Caudate nucleus (tissue), 63 donors: ENCODE measurements at places on chromosomes 5 and 9.

- no peak for DNase-seq
Measured at GRCh38 chr9:101738566-101739183, at the start of gene GRIN3A. TSS of gene GRIN3A (minus strand) at chr9:101738647. CDS start at chr9:101737979, 668 bp downstream.

- no peak for DNase-seq
Measured at GRCh38 chr9:31302620-31303418, 1081.6 kb upstream of the ACO1 start.

DNA sequence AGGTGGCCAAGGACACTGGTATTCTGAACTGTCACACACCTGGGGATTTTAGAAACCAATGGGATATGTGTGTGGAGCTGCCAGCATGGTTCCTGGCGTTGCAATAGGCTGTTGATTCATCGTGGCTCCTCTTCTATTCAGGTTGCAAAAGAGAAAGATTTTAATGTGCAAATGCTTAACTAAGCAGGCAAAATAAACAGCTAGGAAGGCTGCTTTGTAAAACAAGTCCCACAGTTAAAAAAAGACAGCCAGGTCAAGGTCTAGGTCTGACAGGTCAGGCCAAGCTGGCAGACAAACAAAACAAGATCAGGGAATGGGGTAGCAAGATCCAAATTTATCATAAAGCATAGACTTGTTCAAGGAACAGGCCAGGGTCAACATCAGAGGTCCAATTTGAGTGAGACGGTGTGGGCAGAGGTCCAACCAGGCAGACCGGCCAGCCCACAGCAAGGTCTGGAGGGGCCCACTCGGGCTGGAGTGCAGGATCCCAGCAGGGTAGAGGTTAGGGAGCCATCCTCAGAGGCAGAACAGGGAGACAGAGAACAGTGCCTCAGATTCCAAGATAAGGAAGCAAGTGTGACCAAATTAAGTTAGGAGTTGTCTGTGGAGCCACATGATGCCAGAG lies 45.6 kb downstream of the SUB1 start:
- DNase-seq = no peak

DNA sequence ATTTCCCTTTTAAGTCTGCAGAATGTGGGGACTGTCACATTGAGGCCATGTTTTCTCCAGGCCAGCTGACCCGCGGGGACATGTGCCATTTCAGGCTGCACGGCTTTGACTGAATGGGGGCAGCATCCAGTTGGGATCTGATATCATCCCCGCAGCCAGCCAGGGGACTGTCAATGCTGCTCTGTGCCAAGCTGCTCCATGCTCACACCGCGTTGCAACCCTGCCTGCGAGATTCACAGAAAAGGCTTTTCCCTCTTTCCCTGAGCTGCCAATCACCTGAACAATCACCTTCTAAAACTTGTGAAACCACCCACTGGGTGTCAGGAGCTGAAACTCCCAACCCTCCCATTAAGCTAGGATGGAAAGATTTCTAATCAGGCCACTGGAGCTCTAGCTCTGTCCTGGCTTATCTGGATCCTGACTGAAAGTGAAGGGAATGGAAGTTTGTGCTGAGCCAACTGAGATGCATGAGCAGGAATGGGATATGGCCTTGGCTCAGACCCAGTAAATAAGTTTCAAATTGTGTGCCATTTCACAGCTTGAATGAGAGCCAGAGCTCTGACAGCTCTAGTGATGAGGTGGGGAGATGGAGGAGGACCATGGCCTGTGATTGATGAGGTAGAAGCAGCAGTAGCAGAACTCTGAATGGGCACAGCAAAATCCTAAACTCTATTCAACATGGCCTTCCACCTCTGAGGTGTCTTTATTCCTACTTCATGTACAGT lies 34.5 kb upstream of the ZNF366 start:
- DNase-seq = no peak

DNA sequence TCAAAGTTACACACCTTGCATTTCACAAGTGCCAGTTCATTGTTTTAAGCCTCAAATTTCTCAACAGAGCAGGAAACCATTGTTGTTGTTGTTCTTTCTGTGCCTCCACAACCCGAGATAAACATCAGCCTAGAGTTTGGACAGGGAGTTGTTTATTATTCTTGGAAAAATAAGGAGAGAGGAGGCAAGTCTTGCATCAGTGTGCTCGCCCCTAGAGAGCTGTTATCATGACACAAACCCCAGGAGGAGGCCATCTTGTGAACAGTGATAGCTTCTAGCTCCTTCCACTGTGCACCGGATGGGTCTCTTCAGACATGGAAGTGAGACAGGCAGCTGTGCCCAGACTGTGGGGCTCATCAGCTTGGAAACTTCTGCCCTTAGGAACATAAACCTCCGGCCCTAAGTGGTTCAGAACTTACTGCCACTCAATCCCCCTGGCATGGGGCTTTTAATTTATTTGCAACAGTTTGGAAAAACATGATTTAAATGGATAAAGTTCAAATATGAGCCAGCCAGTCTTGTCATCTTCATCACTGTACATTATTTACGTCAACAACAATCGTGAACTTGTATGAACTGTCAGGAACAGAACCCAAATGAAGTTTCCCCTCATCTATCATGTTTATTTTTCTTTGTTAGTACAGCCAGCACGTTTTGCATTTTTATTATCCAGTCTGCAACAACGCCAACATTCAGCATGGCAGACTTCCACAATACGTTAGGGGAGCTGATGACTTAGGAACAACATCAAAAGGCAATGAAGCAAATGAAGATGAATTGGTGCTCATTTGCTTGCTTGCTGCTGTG lies 181.7 kb upstream of the S1PR3 start:
- no peak for DNase-seq

GRCh38 chr9:121865060-121865459 lies 213.6 kb downstream of the DAB2IP start:
- no peak for DNase-seq

DNA sequence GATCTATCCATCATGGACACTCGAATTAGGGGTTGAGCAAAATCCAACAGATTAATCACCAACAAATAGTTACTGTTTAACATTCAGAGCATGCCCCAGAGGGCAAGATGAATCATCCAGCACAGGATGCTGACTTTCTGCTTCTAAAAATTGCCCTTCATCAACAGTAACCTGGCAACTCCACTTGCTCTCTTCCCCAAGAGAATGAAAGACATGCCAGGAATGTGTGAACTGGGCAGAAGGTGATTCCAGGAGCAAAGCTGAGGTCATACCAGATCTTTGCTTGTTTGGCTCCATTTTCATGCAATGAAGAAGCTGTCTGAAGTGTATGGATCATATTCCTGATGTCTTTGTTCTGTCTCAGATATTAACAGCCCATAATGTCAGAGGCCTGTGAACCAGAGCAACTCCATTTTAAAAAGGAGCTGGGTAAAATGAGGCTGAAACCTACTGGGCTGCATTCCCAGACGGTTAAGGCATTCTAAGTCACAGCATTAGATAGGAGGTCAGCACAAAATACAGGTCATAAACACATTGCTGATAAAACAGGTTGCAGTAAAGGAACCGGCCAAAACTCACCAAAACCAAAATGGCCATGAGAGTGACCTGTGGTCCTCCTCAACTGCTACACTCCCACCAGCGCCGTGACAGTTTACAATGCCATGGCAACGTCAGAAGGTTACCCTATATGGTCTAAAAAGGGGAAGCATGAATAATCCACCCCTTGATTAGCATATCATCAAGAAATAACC lies 2.5 kb upstream of the ZNF367 start:
- peak; percentile 8 for DNase-seq

- DNase-seq = no peak
Measured at GRCh38 chr9:131167936-131168335, 42.5 kb downstream of the NUP214 start.

- no peak for DNase-seq
Measured at GRCh38 chr5:42242210-42242609, 181.0 kb upstream of the GHR start.

DNA sequence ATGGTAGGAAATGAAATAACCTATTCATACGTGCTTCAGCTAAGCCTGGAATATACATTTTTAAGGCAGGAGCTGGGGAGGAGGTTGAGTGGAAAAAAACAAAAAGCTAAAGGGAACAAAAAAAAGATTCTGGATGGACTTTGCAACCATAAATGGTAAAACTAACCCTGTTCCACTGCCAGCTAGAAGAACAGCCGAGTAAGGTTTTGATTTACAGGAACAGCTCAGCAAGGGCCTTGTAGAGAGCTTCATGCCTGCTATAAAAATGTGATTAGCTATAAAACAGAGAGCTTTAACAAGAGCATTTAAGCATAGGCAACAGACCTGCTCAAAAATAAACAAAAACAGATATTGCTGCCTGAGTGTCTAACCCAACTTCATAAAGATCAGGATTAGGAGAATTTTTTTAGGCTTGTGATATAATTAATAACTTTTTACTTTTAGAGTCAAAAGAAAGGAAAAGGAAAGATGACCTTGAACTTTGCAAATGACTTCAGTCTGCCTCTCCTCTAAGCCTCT lies 194.8 kb downstream of the FBXL7 start:
- no peak for DNase-seq

DNA sequence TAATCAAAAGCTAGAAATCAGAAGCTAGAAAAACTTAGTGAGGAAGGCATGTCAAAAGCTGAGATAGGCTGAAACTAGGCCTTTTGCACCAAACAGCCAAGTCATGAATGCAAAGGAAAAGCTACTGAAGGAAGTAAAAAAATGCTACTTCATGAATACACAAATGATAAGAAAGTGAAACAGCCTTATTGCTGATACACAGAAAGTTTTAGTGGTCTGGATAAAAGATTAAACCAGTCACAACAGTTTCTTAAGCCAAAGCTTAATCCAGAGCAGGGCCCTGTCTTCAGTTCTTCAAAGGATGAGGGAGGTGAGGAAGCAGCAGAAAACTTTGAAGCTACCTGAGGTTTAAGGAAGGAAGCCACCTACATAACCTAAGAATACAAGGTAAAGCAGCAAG lies 102.5 kb upstream of the SH3GL2 start:
- DNase-seq = no peak

GRCh38 chr9:61673664-61674381 lies 484.0 kb downstream of the SPATA31A7 start:
- DNase-seq = no peak

- DNase-seq = no peak
Measured at GRCh38 chr5:123530728-123531127, 18.8 kb downstream of the CSNK1G3 start.

DNA sequence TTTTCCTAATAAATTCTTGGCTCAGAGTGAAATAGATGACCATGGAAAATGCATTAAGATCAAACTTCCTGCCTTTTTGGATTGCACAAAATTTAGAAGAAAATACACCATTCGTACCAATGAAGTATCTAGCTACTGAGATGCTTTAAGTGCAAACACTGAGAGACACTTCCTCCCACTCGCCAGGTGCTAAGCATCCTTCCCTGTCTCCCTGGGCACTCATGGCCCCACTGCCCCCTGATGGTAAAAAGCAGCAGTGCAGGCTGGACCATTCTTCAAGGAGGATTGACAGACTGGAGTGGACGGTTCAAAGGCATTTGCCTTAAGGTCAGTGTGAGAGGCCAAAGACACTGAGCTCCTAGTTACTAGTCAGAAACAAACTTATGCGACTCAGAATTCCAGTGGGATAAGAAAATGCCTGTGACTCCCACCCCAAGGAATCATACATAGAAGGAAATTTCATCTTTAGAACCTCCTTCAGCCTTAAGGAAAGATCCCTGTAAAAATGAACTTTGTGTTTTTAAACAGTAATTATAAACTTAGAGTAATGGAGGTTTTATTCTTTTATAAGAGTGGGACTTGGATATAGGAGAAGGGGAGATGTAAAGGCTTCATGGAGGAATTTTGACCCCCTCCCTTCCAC lies 86.0 kb upstream of the SLC30A5 start:
- DNase-seq = peak; percentile 38

GRCh38 chr5:164934561-164934960 lies 1429.1 kb downstream of the MAT2B start:
- DNase-seq = no peak

- no peak for DNase-seq
Measured at GRCh38 chr9:110192531-110193261, 15.3 kb downstream of the C9orf152 start.

DNA sequence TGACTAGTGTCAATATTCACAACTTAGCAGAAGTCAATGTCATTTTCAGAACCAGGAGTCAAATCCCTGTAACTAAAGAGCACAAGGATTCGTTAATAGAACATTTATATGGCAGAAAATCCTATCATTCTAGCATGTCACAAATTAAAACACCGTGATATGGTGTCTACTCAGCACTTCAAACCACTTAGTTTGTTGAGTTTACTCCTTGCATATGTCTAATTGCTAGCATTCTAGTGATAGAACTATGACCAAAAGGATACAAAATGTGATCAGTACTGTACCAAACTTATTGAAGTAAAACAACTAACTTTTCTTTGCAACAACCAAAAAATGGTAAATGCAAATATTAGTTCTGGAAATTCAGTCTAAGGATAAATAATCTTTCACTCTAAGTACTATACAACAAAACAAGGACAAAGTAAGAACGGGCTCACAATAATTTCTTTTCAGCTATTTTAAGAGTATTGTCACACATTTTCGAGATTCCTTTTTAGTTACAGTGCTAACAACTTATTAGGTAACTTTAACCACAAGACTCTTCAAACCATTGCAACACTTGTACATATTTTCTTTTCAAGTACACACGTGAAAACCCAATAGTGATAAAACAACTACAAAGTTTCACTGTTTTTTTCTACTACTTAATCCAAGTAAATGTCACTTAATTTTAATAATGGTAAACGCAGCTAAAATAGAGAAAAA lies 845.2 kb upstream of the CDH10 start:
- DNase-seq = no peak

DNA sequence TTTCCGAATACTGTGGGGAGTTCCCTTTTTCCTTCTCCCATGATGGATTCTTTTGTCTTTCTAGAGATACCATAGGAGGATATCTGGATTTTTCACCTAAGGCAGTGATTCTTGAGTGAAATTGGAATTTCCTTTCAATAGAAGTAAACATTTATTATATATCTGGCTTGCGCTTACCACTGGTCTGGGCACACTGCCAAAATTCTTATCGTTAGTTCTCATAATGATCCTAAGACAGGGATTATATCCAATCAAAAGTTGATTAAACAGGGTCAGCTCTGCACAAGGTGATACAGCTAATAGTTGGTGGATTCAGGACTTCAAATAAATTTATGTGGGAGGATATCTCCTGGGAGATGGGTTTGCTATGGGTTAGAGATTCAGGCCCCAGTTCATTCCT lies 9.6 kb downstream of the TLE4 start:
- DNase-seq = no peak

DNA sequence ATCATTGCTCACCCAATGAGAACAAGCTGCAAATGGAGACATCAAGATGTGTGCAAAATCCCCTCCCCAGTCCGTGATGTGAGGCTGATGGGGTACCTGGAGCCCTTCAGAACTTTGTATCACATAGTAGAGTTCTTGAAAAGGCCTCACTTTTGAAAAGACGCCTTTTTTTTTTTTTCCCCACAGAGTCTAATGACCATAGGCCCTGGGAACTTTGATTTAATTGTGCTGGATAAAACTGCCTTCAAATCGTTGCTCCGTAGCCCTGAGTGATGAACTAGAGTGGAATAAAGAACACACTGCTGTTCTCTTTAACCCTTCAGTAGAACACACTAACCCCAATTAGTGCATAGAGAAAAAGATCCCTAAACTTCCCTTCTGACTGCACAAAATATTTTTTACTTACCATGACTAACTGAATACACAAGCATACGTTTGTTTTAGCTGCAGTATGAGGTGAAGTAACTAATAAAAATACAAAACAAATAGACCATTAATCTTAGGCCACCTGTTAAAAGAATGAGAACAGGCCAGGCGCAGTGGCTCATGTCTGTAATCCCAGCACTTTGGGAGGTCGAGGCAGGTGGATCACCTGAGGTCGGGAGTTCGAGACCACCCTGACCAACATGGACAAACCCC lies 15.1 kb downstream of the PSAT1 start:
- DNase-seq = no peak

- DNase-seq = no peak
Measured at GRCh38 chr5:155252025-155252424, 238.5 kb downstream of the KIF4B start.

GRCh38 chr9:86766912-86767311 lies 180.4 kb downstream of the GAS1 start:
- no peak for DNase-seq
